ENCODE measurements at places on chromosomes 2 and 18.

GRCh38 chr2:180478883-180479282, 471.8 kb upstream of the CWC22 start:
- no peak for DNase-seq

- no peak for DNase-seq
Observed at GRCh38 chr18:69758458-69758857, 189.2 kb downstream of the CD226 start.

DNA sequence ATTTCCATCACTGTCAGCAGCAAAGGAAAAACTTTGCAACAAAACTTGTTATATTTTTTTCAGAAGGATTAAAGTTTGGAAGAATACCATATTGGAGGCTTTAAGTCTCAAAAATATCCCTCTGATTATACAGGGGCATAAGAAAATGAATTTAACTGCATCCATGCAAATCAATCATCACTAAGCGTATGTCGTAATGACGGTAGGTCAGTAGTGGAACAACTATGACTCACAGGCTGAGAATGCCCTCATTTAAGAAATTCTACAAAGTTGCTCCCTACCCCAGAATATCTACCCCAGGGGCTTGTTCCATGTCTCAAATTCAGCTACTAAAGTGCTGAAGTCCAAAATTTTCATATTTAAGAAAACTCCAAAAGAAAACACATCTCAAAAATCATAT, 12.5 kb upstream of the NAB1 start:
- DNase-seq = no peak

DNA sequence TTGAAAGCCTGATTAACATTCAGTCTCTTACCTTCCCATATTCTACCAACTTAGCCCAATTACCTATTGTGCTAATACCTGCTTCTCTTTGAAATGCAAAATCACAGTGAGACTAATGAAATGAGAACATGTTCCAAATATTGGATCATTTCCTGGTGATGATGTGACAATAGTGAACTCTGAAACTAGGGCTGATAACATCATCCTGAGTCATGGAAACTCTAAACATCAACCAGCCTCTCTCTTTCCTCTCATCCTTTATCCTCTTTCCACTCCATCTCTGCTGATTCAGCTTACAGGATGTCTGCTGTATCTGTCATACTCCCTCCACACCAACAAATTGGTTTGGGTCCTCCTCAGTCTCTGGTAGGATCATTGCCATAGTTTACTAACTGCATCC, 98.8 kb upstream of the NCKAP5 start:
- DNase-seq = no peak

DNA sequence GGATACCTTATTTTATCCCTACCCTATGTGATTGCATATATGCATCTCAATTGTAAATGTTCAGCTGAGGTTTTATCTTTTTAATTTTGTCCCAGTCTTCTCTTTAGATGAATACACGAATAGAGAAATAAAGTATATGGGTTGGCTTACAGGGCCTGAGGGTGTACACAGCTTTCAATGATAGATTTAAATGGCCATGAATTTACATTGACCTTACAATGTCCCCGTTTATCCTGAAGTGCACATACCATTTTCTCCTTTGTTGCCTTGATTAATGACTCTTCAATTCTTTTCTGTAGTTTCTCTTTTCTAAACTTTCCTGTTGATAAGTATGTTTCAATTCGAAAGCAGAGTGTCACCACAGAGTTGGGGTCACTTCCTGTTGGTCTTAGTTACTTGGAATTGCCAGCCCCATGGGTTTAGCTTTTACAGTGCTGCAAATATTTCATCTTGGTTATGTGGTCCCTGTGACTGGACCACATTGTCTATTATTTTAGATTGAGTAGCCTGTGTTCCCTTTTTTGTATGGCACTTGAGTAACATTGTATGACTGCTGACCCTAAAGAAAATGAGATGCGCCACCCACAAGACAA, 1616.3 kb upstream of the ACVR2A start:
- DNase-seq = no peak

GRCh38 chr2:35415282-35415681, 940.3 kb upstream of the CRIM1 start:
- no peak for DNase-seq

- no peak for DNase-seq
Observed at GRCh38 chr2:13698847-13699246, 933.7 kb upstream of the LRATD1 start.

- DNase-seq = no peak
Observed at GRCh38 chr18:57113799-57114420, 33.0 kb upstream of the BOD1L2 start.

- peak; percentile 43 for DNase-seq
Observed at GRCh38 chr18:9811978-9812377, 73.8 kb upstream of the TXNDC2 start.

GRCh38 chr2:5978131-5978751, 286.1 kb downstream of the SOX11 start:
- no peak for DNase-seq

DNA sequence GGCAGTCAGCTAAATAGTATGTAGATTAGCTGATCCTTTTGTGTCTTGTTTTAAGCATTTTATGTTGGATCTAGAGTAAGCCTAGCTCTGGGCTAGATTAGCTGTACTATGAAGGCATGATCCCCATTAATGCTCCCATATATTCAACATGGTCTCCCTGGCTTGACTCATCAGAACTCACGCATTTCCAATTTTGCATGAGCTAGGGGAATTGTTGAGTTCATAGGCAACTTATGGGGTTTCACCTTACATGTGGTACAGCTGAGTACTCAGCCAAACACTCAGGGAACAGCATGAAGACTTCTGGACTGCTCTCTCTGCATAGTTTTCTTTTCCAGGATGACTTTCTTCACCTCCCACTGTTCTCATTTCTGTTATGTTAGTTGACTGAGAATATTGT, 248.2 kb downstream of the TMX3 start:
- no peak for DNase-seq

GRCh38 chr2:162838136-162838497, 450 bp downstream of the KCNH7 start:
- DNase-seq = no peak

- DNase-seq = no peak
Observed at GRCh38 chr2:99140860-99141109, 722 bp upstream of the C2orf15 start.

DNA sequence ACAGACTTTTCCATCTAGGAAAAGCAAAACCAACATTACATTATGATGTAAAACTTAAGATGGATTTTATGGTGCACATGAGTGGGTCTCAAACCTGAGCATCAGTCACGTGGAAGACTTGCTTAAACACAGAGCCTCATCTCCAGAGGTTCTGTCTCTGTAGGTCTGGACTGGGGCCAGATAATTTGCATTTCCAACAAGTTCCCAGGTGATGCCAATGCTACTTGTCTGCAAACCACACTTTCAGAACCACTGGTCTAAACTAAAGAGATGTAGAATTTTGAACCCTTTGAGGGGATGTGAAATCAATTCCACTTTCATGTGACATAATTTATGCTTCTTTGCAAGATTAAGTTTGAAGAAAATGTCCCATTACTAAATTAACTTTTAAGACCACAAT, 522.8 kb downstream of the MBD2 start:
- no peak for DNase-seq

DNA sequence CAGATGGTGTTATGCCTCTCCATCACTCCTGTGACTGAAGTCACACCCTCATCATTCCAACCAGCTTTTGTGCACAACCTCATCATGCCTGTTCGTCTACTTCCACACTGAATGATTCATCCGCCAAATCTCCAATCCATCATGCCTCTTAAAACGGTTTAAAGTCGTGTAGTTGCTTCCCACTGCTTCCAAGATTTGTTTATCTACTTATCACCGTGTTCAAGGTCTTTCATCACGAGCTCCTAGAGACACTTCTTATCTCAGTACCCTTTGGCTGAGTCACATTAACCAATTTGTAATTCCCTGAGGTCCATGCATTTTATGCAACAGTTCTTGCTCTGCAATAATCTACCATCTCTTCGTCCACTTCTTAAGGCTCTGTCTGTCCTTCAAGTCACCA, 592.3 kb upstream of the ID2 start:
- no peak for DNase-seq

GRCh38 chr2:231955758-231956472, 5.6 kb upstream of the DIS3L2 start:
- no peak for DNase-seq

DNA sequence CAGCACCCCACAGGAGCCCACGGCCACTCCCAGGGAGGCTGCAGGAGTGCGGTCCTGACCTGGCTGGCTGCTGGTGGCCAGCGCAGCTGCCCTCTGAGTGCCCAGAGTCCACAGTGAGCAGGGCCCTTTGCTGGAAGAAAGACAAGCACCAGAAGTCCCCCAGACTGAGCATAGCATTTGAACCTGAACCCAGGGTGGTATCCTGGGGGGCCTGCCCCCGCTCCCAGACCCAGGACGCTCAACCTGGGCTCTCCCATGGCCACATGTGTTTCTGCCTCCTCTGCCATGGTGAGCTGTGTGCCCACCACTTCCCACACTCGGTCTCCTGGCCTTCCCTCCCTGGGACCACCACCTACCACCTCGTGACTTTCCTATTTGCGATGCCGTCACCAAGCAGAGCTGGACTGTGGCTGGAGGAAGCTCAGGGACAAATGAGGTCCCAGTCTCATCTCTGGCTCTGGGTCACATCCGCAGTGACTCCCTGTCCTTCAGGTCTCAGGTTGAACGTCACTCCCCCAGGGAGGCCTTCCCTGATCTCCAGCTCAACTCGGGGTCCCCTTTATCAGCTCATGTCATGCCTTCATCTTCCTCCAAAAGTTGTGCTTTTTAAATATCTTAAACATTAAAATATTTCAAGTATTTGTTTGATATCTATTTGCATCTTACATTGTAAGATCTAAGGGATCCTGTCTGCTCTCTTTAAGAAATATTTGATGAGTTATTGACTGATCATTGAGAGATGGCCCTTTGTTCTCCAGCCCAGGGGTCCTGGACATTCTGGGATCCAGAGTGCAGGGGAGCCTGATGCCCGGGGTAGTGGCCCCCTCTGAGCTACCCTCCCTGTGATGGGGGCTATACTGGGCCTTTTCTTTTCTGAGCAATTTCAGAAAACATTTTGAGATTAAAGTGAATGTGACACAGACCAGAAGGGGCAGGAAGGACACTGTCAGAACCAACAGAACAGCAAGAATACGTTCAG, 16.4 kb upstream of the GPR55 start:
- no peak for DNase-seq

- no peak for DNase-seq
Observed at GRCh38 chr2:28526527-28527132, 30.8 kb downstream of the PLB1 start.

- DNase-seq = no peak
Observed at GRCh38 chr2:64819774-64820688, 166.3 kb upstream of the SERTAD2 start.

- no peak for DNase-seq
Observed at GRCh38 chr2:108128249-108128648, 111.5 kb upstream of the SULT1C3 start.

GRCh38 chr18:26429535-26430226, 118.7 kb downstream of the KCTD1 start:
- DNase-seq = no peak

- DNase-seq = no peak
Observed at GRCh38 chr2:192313773-192314172, 119.0 kb upstream of the TMEFF2 start.

All from K562 (cell line).